RKO (cell line): ENCODE measurements at places on chromosomes 16 and 17.

GRCh38 chr16:25253322-25253721 lies 4.3 kb downstream of the ZKSCAN2 start:
- DNase-seq: no peak

DNA sequence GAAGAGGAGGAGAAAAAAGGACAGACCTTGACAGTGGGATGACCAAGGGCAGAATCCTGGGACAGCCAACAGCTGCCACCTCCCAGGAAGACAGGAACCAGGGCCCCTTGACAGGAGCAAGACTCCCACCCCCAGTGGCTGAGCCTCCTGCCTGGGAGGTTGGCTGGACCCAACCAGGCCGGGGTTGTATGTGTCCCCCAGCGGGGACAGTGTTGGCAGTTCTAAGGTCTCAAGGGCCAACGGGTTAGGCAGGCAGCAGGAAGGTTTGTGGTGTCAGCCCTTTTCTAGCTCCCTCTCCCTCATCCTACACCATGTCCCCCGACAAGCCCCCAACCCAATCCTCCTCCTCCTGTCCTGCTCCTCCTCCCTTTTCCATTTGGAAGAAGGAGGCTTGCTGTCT lies 126.2 kb downstream of the MRM1 start:
- no peak for DNase-seq

DNA sequence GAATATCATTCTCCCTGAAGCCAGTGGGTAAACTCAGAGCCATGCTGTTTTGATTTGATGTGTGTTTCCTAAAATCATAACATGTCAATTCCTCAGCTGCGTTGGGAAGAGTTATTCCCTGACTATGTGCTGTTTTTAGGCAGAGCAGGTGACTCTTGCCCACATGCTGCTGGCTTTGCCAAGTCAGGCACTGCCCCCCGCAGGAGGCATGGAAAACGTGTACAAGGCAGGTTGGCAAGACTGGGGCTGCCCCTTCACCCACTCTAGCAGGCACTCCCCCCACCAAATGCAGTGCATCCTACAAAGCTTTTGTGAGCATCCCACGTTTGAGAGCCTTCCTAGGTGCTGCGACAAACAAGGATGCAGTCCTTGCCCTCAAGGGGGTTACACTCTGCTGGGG lies 38.3 kb upstream of the NAT9 start:
- DNase-seq: no peak

DNA sequence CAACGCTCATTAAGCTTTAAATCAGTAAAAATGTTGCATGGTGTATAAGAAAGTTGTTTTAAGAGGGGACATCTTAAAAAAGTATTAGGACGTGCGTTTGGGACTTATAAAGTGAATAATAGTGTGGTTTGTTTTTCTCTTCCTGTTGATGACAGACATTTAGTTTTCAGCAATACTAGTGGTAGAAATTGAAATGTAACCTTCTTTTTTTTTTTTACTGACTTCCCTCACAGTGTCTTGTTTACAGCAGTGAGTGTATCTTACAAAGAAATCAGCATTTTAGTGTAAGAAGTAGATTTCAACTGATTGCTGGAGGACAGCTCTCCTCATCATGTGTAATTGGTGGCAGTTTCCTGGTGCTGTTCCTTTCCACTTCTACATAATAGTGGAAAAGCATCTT lies 39.6 kb downstream of the CYLD start:
- DNase-seq: no peak

DNA sequence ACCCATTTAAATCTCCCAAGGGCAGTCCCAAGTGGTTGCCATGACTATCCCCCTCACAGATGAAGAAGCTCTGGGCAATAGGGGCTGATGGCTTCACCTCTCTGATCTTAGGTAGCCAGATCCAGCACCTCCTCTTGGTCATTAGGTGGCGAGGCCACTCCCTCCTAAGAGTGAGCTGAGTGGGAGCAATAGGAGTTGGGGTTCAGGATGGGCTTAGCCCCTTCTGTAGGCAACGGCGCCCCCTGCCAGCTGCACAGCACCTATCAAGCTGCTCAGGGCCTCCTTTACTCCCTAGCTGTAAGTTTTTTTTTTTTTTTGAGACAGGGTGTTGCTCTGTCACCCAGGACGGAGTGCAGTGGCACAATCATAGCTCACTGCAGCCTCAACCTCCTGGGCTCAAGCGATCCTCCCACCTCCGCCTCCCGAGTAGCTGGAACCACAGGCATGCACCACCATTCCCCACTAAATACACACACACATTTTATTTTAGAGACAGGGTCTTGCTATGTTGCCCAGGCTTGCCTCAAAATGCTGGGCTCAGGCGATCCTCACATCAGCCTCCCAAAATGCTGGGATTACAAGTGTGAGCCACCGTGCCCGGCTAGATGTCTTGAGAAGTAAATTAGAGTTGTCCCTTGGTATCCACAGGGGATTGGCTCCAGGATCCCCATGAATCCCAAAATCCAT lies 3.5 kb upstream of the RRAD start:
- peak; percentile 46 for DNase-seq

DNA sequence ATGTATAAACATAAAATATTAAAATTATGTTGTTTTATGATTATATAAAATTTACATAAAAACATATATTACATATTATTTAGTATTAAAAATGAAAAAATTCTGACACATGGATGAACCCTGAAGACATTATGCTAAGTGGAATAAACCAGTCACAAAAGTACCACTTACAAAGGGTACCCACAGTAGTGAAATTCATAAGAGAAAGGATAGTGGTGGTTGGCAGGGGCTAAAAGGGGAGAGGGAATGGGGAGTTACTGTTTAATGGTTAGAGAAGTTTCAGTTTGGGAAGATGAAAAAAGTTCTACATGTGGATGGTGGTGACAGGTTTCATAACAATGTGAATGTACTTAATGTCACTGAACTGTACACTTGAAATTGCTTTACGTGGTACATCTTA lies 41.4 kb downstream of the FBXL20 start:
- no peak for DNase-seq

- DNase-seq: no peak
Measured at GRCh38 chr17:58388302-58389190, 28.8 kb downstream of the RNF43 start.

DNA sequence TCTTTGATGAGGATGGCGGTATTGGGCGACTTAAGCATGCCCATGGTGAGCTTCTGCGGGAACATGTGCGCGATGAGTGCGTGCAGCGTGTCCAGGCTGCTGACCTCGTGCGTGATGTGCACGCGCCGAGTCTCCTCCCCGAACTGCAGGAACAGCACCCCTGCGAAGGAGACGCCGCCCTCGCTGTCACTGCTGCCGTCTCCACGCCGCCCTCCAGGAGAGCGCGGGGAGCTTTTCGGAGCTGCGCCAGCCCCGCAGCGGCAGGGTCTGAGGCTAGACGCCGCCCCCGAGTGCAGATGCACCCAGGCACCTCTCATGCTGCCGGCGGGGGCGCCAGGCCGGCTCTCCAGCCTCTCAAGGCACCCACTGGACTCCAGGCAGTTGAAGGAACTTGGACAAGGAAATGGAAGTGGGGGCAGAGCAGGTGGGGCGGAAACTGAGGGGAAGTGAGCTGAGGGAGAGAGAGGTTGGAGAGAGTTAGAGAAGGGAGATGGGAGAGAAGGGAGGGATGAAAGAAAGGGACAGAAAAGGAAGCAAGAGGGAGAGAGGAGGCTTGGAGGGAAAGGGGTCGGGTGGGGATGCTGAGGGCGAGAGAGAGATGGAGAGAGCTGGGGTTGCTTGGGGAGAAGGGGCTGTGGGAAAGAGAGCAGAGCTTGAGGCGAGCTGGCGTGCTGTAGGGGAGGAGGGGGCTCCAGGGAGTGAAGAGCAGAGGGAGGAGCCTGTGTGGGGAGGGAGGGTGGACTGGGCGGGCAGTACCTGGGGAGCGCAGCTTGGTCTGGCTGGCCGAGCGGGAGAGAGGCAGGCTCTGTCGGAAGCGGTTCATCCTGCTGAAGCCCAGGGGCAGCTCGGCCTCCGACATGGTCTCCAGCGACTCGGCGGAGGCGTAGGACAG lies 42.1 kb downstream of the SRCIN1 start:
- no peak for DNase-seq

- no peak for DNase-seq
Measured at GRCh38 chr17:41553176-41553575, 18.7 kb downstream of the KRT9 start.

GRCh38 chr17:82092094-82092586 lies 5.9 kb downstream of the FASN start:
- DNase-seq: no peak

DNA sequence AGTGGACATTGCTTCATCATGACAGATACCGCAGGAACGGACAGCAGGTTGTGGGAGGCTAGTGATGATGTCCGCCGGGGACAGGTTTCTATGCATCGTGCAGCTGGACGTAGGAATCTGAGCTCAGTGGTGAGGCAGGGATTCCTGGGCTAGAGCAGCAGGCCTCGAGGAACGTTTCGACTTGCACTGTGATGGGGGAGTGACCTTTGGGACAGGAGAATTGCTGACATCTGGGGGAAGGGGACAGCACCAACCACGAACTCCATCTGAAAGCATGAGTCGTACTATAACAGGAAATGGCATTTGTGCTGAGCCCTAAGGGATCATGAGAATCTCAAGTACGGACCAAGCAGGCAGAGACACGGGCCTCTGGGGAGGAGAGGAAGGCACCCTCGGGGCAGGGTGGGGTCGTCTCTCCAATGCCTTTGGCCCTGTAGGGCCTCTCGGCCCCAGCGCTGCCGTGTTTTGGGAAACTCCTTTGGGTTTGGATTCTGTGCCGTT lies 65.8 kb upstream of the ENDOV start:
- no peak for DNase-seq

- no peak for DNase-seq
Measured at GRCh38 chr16:4535627-4536108, 2.9 kb downstream of the CDIP1 start.

GRCh38 chr17:41975099-41976083 lies 8.8 kb downstream of the CNP start:
- DNase-seq: no peak

DNA sequence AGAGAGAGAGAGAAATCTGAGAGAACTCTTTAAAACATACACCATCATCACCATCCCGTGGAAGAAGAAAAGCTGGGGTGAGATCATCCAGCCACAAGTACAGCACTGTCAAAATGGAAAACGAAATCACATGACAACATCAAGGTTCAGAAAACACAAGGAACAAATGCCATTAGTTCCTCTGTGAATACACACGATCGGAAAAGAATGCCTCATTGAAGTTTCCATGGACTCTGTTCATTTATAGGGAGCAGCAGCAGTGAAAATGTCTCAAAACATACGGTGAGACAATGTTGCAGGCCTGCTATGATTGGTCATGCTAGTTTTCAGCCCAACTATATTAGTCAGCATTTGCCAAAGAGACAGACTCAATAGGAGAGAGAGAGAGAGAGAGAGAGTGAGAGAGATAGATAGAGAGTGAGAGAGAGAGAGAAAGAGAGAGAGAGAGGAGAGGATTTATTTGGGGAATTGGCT lies 4.4 kb downstream of the CFAP97D1 start:
- no peak for DNase-seq

DNA sequence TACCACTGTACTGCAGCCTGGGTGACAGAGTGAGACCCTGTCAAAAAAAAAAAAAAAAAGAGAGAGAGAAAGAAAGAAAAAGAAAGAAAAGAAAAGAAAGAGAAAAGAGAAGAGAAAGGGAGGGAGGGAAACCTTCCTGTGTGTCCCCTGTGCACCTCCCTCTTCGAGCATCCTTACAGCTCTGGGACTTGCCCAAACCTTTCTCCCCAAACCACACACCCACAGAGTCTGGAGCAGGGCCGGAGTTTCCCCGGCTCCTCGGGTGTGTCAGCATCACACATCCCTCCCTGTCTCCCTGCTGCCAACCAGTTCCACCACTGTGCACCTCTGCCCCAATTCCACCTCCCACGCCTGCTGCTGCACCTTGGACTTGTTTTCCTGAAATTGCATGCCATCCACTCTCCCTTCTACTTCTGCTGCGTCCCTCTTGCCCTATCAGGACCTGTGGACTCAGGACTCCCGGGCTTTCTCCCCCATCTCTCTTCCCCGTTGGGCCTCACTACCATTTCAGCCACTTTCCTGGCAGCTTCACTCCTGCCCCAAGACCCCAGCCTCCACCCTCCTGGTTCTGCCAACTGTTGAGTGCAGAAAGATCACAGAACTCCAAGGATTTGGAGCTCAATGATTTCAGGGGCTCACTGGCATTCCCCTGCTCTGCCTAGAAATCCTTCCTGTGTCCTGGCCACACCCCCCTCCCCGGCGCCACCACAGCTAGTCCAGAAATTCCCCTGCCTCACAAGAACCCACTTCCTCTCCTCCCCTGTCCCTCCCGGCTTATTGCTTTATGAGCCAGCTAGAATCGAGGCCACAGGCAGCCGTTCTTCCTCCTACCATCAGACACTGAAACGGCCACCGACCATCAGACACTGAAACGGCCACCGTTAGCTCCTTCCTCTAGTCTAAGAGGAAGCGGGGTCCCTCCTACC lies 3.7 kb upstream of the CDK3 start:
- DNase-seq: no peak

- DNase-seq: no peak
Measured at GRCh38 chr17:41334385-41335305, 16.0 kb downstream of the KRT33A start.

- DNase-seq: no peak
Measured at GRCh38 chr17:78338486-78339259, 21.2 kb downstream of the SOCS3 start.

DNA sequence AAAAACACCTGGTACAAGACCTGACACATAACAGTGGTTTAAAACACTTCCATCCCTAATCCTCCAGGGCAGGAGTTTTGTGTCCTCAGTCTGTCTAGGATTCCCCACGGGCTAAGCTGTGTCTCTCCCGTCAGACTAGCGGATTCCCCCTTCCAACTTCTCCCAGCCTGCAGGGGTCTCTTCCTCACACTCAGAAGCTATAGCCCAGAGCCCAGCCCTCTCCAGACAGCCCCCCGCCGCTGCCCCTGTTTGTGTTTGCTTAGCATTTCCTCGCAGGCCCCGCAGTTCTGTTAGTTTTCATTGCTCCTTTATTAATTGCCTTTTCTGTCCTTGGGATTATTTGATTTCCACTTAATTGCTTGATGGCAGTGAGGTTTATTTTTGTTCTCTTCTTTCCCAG lies 91.2 kb downstream of the TMEM132E start:
- no peak for DNase-seq

DNA sequence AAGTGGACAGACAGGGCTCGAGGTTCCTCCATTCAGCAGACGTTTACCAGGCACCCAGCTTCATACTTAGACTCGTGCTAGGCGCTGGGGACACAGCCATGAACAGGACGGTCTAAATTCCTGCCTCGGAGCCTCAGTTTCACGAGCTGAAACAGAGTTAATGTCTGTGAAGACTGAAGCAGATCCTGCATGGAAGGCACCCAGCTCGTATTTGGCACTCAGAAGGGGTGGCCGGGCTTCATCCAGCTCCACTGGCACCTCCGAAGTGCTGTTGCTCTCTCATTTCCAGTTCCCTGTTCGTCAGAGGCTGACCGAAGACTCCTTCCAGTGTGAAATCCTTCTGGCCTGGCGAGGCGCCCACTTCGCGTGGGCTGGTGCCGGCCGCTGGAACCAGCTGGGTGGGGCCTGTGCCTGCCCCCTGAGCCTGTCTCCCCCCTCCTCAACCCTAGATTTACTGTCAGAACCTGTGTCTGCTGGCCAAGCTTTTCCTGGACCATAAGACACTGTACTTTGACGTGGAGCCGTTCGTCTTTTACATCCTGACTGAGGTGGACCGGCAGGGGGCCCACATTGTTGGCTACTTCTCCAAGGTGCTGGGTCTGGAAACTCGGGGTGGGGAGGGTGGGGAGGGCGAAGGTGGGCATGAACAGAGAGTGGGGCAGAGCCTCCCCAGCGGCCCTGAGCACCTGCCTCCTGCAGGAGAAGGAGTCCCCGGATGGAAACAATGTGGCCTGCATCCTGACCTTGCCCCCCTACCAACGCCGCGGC lies 5.8 kb downstream of the PRSS8 start:
- no peak for DNase-seq
